Colonic mucosa (tissue), 4 donors: ENCODE measurements at places on chromosomes 12 and 14. TPM values are rescaled to one million over a fixed set of nuclear protein-coding genes. Genes with fewer than 3 reads are reported as not detected.

DNA sequence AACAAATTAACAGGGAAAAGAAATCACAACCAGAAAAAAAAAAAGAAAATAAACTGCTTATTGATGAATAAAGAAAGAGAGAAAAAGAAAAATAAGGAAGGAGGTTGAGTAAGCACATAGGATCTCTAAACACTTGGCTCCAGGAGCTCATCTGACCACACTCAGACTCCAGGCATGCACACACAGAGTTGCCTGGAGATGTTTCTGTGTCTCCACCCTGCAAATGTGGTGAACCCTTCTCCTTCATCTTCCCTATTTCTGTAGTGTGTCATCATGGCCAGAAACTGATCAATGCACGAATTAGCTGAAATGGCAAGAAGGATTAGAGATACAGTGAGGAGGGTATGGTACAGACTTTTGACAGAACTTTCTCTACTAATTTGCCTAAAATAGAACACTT lies 20.2 kb downstream of the OR4N2 start:
- DNase-seq: no peak
- H3K36me3 ChIP-seq: no peaks in the 10 kb centered on the region
- H3K4me1 ChIP-seq: no peaks in the 10 kb centered on the region
- no peak overlapping the region for H3K27ac ChIP-seq

- H3K36me3 ChIP-seq: no peaks in the 10 kb centered on the region
- H3K27ac ChIP-seq: no peak overlapping the region
- DNase-seq: no peak
- no peaks in the 10 kb centered on the region for H3K4me1 ChIP-seq
- H3K4me3 ChIP-seq: no peak overlapping the region
- H3K27me3 ChIP-seq: no peaks in the 10 kb centered on the region
These were observed 92.0 kb downstream of the ITPR2 start for GRCh38 chr12:26740991-26741390.

GRCh38 chr14:94925416-94926173 lies 155.7 kb upstream of the GSC start:
- H3K27me3 ChIP-seq: no peaks in the 10 kb centered on the region
- H3K36me3 ChIP-seq: no peaks in the 10 kb centered on the region
- DNase-seq: no peak

LRRC10 gene
- not detected for total RNA-seq

DNA sequence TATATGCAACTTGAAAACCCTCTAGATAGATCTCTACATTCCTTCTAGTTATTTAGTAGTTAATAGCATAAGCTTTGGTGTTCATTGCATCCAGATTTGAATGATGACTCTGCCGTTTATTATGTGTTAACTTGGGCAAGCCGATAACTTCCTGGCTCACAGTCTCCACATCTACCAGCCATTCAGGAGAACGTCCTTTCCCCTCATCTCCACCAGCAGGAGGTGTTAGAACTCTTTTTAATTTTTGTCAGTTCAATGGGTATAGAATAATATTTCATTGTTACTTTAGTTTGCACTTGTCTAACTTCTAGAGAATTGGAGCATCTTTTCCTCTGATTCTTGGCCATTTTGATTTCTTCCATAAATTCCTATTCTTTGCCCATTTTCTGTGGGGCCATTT lies 30.0 kb upstream of the WSCD2 start:
- no peak overlapping the region for H3K4me3 ChIP-seq
- DNase-seq: no peak
- H3K36me3 ChIP-seq: no peaks in the 10 kb centered on the region
- no peak overlapping the region for H3K27ac ChIP-seq

DNA sequence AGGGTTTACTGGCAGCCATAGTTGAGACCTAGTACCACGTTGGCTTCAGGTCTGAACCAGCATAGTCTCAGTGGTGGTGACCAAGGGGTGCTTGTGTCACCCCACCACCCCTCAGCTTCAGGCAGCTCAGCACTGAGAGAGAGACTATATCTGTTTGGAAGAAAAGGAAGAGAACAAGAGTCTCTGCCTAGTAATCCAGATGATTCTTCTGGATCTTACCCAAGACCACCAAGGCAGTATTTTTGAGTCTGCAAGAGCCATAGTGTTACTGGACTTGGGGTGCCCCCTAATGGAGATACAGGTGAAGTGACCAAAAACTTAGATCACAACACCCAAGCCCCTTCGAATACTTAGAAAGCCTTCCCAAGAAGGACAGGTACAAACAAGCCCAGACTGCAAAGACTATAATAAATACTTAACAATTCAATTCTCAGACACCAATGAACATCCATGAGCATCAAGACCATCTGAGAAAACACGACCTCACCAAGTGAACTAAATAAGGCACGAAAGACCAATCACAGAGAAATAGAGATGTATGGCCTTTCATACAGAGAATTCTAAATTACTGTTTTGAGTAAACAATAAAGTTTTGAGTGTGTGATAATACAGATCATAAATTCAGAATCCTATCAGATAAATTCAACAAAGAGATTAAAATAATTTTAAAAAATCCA lies 107.0 kb downstream of the HELB start:
- DNase-seq: peak; percentile 33
- H3K4me3 ChIP-seq: no peak overlapping the region
- H3K27me3 ChIP-seq: no peaks in the 10 kb centered on the region

DNA sequence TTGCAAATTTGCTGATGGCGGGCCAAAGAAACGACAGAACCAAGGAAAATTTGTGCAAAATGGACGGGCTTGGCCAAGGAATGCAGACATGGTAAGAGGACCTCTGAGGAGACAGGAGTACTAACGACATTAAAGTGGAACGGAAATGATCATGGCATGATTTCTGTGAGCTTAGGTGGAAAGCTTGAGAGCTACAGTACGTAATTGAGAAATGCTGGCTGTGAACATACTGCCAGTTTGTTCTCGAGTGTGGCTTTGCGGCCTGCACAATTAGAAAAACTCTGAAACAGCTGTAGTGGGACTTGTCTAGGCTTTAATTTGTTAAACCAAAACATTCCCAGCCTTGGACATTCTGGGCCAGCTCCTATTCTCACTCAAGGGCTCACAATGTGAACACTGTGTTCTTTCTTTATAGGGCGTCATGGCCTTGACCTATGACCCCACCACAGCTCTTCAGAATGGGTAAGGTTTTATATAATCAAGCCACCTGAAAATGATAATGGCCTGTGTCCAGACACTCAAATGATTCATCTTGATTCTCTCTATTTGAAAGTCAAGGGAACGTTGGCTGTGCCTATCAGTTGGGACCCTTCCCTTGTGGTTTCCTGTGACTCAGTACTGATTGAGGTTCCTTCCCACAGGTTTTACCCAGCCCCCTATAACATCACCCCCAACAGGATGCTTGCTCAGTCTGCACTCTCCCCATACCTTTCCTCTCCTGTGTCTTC lies 48.5 kb downstream of the BAZ2A start:
- H3K36me3 ChIP-seq: no peaks in the 10 kb centered on the region
- H3K27ac ChIP-seq: no peak overlapping the region
- no peaks in the 10 kb centered on the region for H3K4me1 ChIP-seq
- H3K27me3 ChIP-seq: no peaks in the 10 kb centered on the region
- no peak overlapping the region for H3K4me3 ChIP-seq
- no peak for DNase-seq

GRCh38 chr12:93047118-93047517 lies 118.0 kb upstream of the EEA1 start:
- H3K27me3 ChIP-seq: no peaks in the 10 kb centered on the region
- no peaks in the 10 kb centered on the region for H3K4me1 ChIP-seq
- H3K27ac ChIP-seq: no peak overlapping the region
- H3K4me3 ChIP-seq: no peak overlapping the region
